H54 (cell line): ENCODE measurements at places on chromosomes 7 and 10.

GRCh38 chr7:28558236-28558635 is 145.9 kb downstream of the CREB5 start:
- no peak for DNase-seq

- no peak for DNase-seq
These were observed 47.9 kb downstream of the SND1 start for GRCh38 chr7:127699853-127700252.

DNA sequence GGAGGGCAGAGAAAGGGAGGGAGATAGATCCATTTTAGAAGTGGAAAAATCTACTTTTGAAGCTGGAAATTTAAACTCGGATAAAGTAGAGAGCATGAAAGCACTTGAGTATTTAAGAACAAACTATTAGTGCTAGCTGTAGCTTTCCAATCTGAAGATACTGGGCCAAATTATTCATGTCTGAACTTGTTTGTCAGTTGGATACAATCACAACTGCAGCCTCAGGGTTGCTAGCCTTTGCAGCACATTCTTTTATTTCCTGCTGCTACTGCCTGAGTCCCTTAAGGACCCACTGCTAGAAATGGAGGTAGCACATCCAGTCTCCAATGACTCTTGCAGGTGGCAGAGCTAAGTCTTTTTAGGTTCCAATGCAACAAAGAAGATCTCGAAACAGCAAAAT is 8.3 kb upstream of the SLC25A13 start:
- DNase-seq: no peak

DNA sequence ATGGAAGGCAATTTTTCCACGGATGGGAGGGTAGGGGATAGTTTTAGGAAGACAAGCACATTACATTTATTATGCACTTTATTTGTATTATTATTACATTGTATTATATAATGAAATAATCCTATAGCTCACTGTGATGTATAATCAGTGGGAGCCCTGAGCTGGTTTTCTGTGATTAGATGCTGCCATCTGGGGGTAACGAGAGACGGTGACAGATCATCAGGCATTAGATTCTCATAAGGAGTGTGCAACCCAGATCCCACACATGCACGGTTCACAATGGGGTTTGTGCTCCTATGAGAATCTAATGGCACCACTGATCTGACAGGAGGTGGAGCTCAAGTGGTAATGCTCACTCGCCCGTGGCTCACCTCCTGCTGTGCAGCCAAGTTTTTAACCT is 103.9 kb upstream of the STK17A start:
- no peak for DNase-seq

DNA sequence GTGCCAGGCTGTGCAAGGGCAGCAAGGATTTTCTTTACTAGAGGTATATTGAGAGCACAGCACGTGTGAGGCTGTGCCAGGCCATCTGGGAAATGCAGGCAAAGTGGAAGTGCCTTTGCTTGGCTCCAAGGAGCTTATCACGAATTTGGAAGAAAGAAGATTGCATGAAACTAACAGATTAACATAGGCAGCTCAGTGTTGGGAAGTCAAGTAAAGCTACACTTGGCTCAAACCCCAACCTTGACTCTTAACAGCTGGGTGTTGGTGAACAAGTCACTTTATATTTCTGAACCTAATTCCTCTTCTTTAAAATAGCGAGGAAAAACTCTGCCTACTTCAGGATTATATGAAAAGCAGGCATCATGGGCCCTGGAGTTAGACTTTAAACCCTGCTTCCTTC is 105.2 kb downstream of the PLCE1 start:
- DNase-seq: no peak

GRCh38 chr10:8556321-8556720 is 501.8 kb downstream of the GATA3 start:
- DNase-seq: no peak

- no peak for DNase-seq
These were observed 32.7 kb downstream of the DPY19L1 start for GRCh38 chr7:35004531-35005095.

DNA sequence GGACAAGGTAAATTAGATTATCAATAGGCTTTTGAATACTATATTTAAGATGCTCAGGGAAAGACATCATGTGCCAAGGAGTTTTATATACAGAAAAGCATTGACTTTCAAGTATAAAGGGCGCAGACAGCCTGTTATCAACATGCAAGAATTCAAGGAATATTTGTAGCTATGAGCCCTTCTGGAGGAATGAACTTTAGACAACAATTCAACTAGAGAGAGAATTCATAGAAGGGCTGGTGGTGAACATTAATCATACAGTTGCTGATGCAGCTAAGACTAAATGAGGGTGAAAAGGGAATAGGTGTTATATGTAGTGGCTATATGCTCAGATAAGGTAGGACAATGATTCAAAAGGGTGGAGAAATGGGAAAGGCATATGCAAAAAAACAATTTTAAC is 41.2 kb downstream of the AOAH start:
- DNase-seq: no peak

- no peak for DNase-seq
These were observed 52.9 kb downstream of the ZNF22 start for GRCh38 chr10:45053569-45054100.

DNA sequence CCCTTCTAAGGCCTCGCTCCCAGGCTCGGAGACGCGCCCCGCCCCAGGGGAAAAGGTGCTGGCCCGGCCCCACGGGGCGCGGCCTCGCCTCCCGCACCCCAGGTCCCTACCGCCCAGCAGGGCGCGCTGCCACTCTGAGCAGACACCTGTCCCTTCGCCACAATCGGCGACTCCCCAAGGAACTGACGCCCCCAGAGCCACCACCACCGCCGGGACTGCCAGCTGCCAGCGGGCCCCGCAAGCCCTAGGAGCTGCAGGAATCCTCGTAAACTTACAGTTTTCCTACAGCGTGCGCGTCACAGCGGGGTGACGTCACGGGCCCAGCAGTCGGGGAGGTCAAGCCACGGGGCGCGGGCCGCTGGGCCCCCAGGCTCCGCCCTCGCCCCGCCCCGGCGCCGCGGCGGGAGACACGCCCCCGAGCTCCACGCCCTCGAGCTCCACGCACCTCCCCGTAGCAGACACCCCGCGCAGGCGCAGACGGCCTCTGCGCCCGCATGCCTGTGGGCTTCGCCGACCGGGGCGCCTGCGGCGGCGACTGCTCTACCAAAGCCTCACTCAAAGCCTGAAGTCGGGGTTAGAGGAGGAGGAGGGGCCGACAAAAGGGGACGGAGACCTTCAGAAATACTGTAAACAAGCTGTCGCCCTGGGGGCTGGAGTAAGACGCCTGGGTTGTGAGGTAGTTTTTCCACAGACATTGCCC is at the start of gene ZNF438:
TSS of gene ZNF438 (minus strand) at position 308 of the 700 bp plus-strand sequence. CDS start 154,831 bp downstream, outside the sequence.
- peak; percentile 85 for DNase-seq

- no peak for DNase-seq
These were observed 3.6 kb downstream of the INMT start for GRCh38 chr7:30755384-30756154.

GRCh38 chr10:80253266-80253962 is 36.0 kb downstream of the MAT1A start:
- DNase-seq: no peak

DNA sequence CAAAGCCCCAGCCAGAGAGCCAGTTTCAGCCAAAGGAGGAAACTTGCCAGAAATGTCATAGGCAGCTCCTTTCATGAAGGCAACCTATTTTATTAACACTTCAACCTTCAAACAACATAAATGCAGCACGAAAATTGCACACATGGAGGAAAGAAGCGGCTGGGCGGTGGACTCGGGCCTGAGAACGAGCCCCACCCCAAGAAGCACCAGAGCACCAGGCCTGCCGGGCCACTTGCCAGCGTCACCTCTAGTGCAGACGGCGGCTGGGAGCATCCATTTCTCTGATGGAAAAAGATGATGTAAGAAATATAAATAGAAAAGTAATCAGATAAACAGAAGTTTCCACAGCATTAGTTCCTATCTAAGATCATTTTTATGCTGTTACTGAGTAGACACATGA is 100.0 kb downstream of the TCERG1L start:
- no peak for DNase-seq

GRCh38 chr7:116969371-116969902 is 16.1 kb downstream of the ST7 start:
- no peak for DNase-seq

GRCh38 chr10:3701491-3701890 is 83.5 kb downstream of the KLF6 start:
- DNase-seq: no peak

- DNase-seq: no peak
These were observed 758 bp upstream of the PNPLA8 start for GRCh38 chr7:108526768-108527017.

DNA sequence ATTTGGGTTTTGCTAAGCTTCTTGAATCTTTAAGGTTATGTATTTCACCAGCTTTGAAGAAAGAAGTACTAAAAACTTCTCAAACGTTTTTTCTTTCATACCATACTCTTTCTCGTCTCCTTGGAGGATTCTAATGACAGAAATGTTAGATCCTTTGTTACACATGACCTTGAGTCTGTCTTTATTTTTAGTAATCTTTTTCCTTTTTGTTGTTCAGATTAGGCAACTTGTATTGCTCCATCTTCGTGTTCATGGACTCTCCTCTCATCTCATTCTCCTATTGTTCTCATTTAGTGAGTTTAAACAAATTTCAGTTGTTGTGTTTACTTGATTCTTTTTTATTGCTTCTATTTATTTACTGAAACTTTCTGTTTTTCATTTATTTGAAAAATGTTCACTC is 73.7 kb downstream of the WDFY4 start:
- DNase-seq: no peak

- DNase-seq: no peak
These were observed 885.4 kb downstream of the ZNF37A start for GRCh38 chr10:38979535-38979934.

DNA sequence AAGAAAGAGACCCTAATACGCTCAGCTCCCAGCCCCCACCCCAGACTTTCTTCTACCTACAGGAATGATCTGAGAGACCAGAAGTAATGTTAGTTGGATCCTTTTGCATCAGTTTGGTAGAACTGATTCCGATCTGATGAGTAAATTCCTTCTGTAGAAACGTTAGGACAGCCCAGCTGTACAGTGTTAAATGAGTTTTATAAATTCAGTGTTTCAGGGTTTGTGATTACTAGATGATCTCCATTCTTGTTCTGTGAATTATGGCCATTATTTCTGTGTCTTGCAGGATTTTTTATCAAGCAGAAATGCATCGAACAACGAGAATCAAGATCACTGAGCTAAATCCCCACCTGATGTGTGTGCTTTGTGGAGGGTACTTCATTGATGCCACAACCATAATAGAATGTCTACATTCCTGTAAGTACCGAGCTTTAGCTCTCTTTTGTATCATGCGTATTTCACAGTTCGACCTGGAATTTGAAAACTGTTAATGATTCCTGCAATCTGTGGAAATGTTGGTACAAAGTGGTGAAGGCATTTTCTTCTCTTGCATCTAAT is 5.3 kb downstream of the BMI1 start:
- no peak for DNase-seq

DNA sequence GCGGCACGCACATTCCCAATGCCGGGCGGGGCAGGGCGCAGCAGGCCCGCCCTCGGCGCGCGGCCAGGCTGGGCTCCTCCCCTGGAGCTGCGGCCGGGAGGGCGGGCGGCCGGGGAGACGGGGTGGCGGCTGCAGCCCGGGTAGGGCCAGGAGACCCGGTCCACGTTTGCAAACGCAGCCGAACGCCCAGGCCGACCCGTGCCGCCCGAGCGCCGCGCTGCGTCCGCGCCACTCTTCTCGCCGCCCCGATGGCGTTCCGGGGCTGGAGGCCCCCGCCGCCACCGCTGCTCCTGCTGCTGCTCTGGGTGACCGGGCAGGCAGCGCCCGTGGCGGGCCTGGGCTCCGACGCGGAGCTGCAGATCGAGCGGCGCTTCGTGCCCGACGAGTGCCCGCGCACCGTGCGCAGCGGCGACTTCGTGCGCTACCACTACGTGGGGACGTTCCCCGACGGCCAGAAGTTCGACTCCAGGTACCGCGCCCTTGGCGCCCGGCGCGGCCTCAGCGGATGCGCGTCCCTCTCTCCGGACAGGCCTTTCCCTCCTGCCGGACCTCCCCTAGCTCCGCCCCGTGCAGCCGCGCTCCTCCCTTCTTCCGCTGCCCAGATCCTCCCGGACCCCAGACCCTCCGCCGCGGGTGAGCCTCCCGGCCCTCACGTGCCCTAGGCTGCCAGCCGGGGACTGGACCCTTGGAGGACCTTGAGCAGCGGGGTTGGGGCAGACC is at the start of gene FKBP9:
TSS of gene FKBP9 (plus strand) at position 115 of the 720 bp plus-strand sequence. CDS start at position 249, 134 bp downstream.
- DNase-seq: peak; percentile 99
